Natural killer cell treated with Interleukin-12 subunit alpha and Interleukin-12 subunit beta and Interleukin-15 and Interleukin-18, amount 100 ng/mL, for 72 hours (primary cell): ENCODE measurements at places on chromosomes 7 and 10.

DNA sequence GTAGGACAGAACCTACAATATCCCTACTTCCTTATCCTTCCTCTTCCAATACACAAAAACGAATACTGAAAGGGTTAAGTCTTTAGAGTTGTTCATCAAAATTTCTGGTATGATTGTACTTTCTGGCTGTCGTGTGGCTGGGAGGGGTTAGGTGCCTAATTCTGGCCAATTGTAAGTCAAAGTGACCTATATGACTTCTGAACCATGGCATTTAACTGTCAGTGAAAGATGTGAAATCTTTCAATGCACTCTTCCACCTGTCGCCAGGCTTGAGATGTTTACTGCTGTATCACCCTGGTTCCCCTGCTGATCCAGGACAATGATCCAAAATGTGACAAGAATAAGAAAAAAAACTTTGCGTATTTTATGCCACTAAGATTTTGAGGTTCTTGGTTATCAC is 20.8 kb downstream of the EPC1 start:
- DNase-seq: no peak

- no peak for DNase-seq
These were observed 59.0 kb upstream of the TAS2R16 start for GRCh38 chr7:123054357-123055133.

DNA sequence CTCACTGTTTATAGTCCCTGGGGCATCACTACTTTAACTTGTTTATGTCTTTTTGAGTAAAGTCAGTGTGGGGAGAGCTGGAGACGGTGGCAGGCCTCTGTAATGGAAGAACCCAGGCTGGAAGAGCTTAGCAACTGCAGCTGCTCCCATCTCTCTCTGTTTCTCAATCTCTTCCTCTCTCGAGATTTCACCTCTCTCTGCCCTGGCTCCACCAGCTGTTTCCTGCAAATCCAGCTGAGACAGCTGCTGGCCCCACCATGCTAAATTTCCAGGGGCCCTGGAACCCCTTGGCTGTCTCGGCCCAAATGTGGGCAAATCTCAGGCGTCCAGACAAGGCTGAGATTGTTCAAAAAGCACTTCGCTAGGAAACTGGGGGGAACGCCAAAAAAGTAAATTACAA is 25.8 kb upstream of the SLF2 start:
- DNase-seq: no peak

DNA sequence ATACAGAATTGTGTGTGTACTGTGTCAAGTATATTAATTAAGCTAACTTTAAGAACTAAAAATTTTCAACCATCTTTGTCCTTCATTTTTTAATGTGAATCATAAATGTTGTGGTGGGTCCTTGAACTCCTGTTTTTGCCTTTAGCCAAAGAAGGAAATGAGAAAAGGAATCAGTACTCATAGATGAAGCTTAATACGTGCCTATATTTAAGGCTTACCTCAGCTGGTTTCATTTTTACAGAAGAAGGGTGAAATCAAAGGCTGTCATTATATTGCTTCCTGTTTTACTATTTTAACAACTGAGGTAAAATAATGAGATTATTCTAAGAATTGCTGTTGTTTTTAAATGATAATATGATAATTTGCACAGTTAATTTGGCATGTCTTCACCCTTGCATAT is 6.3 kb upstream of the SNX13 start:
- DNase-seq: no peak
